ENCODE measurements at places on chromosomes 6 and 20. TPM values are rescaled to one million over a fixed set of nuclear protein-coding genes. Genes with fewer than 3 reads are reported as not detected.

GRCh38 chr6:79862126-79862525, 85.2 kb downstream of the ELOVL4 start:
- no peaks in the 10 kb centered on the region for H3K27me3 ChIP-seq
- no peak for DNase-seq
- H3K4me3 ChIP-seq: no peak overlapping the region
- H3K4me1 ChIP-seq: no peaks in the 10 kb centered on the region
- H3K27ac ChIP-seq: no peak overlapping the region
- no peaks in the 10 kb centered on the region for H3K36me3 ChIP-seq

GRCh38 chr6:169096388-169096787, 157.3 kb downstream of the THBS2 start:
- no peak for DNase-seq
- H3K4me1 ChIP-seq: no peaks in the 10 kb centered on the region
- H3K27ac ChIP-seq: no peak overlapping the region

The WFDC12 gene
- total RNA-seq: not detected

The ECT2L gene
- total RNA-seq: not detected

DNA sequence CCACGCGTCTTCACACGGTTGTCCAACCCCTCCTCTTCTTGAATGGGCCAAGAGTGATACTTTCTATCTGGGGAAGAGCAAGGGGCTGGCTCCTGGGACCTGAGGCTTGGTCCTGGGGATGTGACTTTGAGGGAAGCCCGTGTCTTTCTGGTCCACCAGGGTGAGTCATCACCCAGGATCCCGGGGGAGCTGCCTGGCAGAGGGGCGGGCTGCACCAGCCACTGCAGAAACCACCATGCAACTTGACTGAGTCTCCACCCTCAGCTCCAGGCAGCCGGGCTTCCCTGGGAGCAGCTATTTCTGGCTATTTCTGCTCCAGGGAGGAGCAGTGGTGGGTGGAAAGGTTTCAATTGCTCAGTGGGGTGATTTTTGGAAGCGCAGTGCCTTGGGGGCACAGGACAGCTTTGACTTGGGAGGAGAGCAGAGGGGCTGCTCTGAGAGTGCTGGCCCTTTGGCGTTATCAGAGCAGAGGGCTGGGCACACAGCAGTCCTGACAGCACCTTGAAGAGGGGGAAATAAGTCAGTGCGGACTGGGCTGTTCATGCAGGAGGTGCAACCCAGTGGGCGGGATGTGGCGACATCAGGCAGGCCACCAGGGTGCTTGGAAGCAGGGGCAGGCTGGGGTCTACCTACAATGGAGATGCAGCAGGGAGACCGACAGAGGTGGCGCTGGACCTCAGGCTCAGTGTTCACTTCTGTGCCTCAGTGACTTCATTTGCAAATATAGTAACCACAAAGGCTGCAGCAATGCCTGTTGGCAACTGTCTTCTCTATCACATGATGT, 45.1 kb upstream of the FAM83D start:
- H3K36me3 ChIP-seq: no peaks in the 10 kb centered on the region
- H3K27me3 ChIP-seq: no peaks in the 10 kb centered on the region
- H3K4me3 ChIP-seq: no peak overlapping the region
- DNase-seq: no peak
- H3K4me1 ChIP-seq: no peaks in the 10 kb centered on the region

GRCh38 chr20:20272686-20273085, 95.2 kb upstream of the INSM1 start:
- no peaks in the 10 kb centered on the region for H3K27me3 ChIP-seq
- no peak overlapping the region for H3K4me3 ChIP-seq
- no peaks in the 10 kb centered on the region for H3K36me3 ChIP-seq
- H3K4me1 ChIP-seq: no peaks in the 10 kb centered on the region
- DNase-seq: no peak
- H3K27ac ChIP-seq: no peak overlapping the region

GRCh38 chr6:39714802-39715201, 10.4 kb downstream of the KIF6 start:
- H3K4me3 ChIP-seq: no peak overlapping the region
- no peak for DNase-seq
- H3K4me1 ChIP-seq: no peaks in the 10 kb centered on the region
- no peak overlapping the region for H3K27ac ChIP-seq
- H3K36me3 ChIP-seq: no peaks in the 10 kb centered on the region
- H3K27me3 ChIP-seq: no peaks in the 10 kb centered on the region

GRCh38 chr6:110890288-110890687, 15.7 kb downstream of the AMD1 start:
- H3K27me3 ChIP-seq: no peaks in the 10 kb centered on the region
- DNase-seq: no peak
- no peak overlapping the region for H3K27ac ChIP-seq
- H3K4me3 ChIP-seq: no peak overlapping the region
- no peaks in the 10 kb centered on the region for H3K4me1 ChIP-seq
- H3K36me3 ChIP-seq: peaks cover 21% of the 10 kb centered on the region

DNA sequence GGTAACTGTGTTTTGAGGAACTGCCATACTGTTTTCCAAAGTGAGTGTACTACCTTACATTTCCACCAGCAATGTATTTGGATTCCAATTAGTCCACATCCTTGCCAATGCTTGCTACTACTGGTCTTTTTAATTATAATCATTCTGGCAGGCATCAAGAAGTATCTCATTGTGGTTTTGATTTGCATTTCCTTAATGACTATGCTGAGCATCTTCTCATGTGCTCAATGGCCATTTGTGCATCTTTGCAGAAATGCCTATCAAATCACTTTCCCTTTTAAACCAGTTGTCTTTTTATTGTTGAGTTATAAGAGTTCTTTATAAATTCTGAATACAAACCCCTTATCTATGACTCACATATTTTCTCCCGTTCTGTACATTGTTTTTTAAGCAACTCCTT, 75.9 kb downstream of the ATG5 start:
- no peaks in the 10 kb centered on the region for H3K4me1 ChIP-seq
- H3K27ac ChIP-seq: no peak overlapping the region
- H3K27me3 ChIP-seq: no peaks in the 10 kb centered on the region

DNA sequence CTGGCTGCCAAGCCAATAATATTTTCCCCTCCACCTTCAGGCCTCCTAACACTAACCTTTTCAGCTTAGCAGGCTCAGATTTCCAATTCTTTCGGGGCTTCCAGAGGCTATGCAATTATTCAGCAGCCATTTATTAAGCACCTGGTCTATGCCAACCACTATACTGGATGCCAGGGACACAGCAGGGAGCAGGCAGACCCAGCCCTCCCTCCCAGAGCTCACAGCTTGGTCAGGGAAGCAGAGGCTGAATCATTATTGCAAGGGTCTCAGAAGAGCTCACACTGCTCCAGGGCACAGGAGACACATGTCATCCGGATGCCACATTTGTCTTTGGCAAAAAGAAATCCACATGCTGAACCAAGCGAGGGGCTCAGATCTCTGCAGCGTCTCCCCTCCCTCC, 1.3 kb downstream of the BPIFB1 start:
- no peak for DNase-seq
- H3K27ac ChIP-seq: no peak overlapping the region
- H3K4me3 ChIP-seq: no peak overlapping the region

The CRISP2 gene
- 22.7 TPM for total RNA-seq

- H3K4me1 ChIP-seq: no peaks in the 10 kb centered on the region
- no peak overlapping the region for H3K27ac ChIP-seq
- H3K36me3 ChIP-seq: no peaks in the 10 kb centered on the region
- no peaks in the 10 kb centered on the region for H3K27me3 ChIP-seq
- DNase-seq: no peak
- H3K4me3 ChIP-seq: no peak overlapping the region
These were observed 254.9 kb downstream of the MAFB start for GRCh38 chr20:40434122-40434521.

DNA sequence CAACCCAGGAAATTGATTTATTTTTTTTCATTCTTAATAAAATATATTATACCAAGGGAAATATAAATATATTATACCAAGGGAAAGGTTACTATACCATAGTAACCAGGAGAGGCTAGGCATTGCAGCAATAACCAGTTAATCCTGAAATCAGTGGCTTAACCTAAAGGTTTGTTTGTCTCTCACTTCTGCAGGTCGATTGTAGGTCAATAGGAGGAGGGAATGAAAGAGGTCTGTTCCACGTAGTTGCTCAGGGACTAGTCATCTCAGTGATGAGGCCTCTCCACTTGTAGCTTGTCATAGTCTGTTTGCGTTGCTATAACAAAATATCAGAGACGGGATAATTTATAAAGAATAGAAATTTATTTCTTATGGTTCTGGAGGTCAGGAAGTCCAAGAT, 168.0 kb downstream of the GJA1 start:
- no peak overlapping the region for H3K27ac ChIP-seq
- no peak overlapping the region for H3K4me3 ChIP-seq

The B3GAT2 gene
- total RNA-seq: 0.91 TPM

GRCh38 chr20:2459981-2460751, 10.4 kb downstream of the SNRPB start:
- no peak for DNase-seq
- H3K4me1 ChIP-seq: no peaks in the 10 kb centered on the region
- no peak overlapping the region for H3K4me3 ChIP-seq
- no peak overlapping the region for H3K27ac ChIP-seq

DNA sequence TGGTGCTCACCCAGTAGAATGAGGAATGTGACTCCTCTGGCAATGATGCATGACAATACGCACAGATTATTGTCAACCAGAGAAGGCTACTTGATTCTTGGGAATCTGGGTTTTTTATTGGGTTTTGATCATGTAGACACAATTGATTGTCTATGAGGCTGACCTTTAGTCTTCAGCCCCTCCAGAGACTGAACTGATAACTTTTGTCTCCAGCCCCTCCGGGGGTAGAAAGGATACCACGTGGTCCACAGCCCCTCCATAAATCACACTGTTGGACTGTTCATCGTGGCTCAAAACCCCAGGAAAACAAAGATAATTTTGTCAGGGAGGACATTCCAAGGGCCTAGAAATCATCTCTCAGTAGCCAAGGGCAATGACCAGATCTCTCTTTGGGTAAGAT, 57.5 kb upstream of the ADGRF5 start:
- no peaks in the 10 kb centered on the region for H3K27me3 ChIP-seq
- H3K36me3 ChIP-seq: no peaks in the 10 kb centered on the region
- no peaks in the 10 kb centered on the region for H3K4me1 ChIP-seq
- H3K4me3 ChIP-seq: no peak overlapping the region
- no peak for DNase-seq

DNA sequence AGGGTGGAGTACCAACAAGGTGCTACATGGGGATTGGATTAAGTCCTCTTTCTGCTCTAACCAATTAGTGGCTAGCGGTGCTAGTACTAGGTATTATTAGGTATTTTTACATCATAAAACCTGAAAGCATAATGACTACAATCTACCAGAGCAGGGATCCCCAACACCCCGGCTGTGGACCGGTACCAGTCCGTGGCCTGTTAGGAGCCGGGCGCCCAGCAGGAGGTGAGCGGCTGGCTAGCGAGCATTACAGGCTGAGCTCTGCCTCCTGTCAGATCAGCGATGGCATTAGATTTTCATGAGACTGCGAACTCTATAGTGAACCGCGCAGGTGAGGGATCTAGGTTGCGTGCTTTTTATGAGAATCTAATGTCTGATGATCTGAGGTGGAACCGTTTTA, 9.1 kb upstream of the CD40 start:
- H3K27ac ChIP-seq: no peak overlapping the region
- H3K4me1 ChIP-seq: no peaks in the 10 kb centered on the region
- no peak for DNase-seq

- no peaks in the 10 kb centered on the region for H3K27me3 ChIP-seq
- no peaks in the 10 kb centered on the region for H3K36me3 ChIP-seq
- no peak overlapping the region for H3K27ac ChIP-seq
- H3K4me3 ChIP-seq: no peak overlapping the region
- no peak for DNase-seq
These were observed 286.1 kb upstream of the POU3F2 start for GRCh38 chr6:98548301-98548700.

DNA sequence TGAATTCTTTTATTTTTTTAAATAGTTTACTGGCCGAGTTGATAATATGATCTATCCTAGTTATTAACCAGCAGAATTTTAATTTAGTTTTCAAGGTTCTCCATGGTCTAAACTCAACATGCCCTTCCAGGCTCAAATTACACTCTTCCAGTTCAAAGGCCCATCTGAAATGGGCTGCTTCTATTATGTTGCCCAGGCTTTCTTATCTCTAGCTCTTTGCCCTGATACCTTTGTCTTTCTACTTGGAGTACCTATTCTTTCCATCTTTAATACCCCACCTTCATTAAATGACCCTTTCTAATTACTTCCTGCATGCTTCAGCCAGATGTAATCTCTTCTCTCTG, 541.2 kb upstream of the FLRT3 start:
- H3K4me1 ChIP-seq: no peaks in the 10 kb centered on the region
- H3K4me3 ChIP-seq: no peak overlapping the region
- no peak overlapping the region for H3K27ac ChIP-seq
- H3K36me3 ChIP-seq: no peaks in the 10 kb centered on the region

DNA sequence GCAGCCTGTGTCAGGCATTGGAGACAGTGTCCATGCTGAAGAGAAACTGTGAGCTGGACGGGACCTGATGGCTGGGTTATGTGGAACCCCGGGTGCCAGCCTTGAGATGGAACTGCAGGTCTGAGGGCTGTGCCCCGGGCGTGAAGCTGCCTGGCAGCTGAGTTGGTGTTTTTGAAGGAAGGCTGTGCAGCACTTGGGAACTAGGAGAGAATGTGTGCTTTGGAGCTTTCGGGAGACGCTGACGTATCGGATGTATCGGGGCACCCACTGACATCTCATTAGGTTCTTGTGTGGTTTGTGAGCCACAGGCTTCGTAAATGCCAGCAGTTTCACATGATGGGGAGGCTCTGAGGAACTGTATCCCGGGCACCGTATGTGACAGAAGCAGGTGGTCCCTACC, 2.2 kb downstream of the DLGAP4 start:
- H3K27me3 ChIP-seq: peaks cover 4% of the 10 kb centered on the region
- no peak for DNase-seq
- H3K36me3 ChIP-seq: no peaks in the 10 kb centered on the region
- peaks cover 5% of the 10 kb centered on the region for H3K4me1 ChIP-seq
- no peak overlapping the region for H3K27ac ChIP-seq
- H3K4me3 ChIP-seq: no peak overlapping the region

The CST5 gene
- total RNA-seq: not detected

The OPRL1 gene
- total RNA-seq: 2.9 TPM

DNA sequence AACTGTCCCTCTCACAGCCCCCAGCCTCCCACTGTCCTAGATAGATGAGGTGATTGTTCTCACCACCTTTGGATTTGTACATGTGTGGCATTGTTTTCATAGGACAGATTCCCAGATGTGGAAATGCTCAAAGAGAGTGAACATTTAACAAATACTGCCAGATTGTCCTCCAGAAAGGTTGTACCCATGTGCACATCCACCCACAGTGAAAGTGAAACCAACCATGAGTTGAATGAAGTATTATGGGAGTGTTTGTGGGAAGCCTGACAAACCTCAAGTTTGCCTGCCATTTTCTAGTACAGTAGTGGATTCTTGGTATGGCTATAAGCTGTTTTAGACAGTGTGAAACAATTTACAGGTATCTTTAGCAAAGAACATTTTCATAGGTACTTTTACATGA, 42.7 kb downstream of the ANKRD6 start:
- H3K36me3 ChIP-seq: no peaks in the 10 kb centered on the region
- DNase-seq: no peak

- DNase-seq: no peak
- no peak overlapping the region for H3K4me3 ChIP-seq
- H3K4me1 ChIP-seq: peaks cover 3% of the 10 kb centered on the region
- H3K27ac ChIP-seq: no peak overlapping the region
These were observed 333.0 kb downstream of the EPHA7 start for GRCh38 chr6:93086351-93086750.

GRCh38 chr6:139536751-139537617, 162.5 kb upstream of the CITED2 start:
- peak; percentile 78 for DNase-seq
- peak overlapping the region; percentile 80 for H3K27ac ChIP-seq
- no peaks in the 10 kb centered on the region for H3K36me3 ChIP-seq
- no peak overlapping the region for H3K4me3 ChIP-seq

All from prostate gland (tissue), 2 donors.